ENCODE measurements at places on chromosomes 16 and 17. TPM values are rescaled to one million over a fixed set of nuclear protein-coding genes. Genes with fewer than 3 reads are reported as not detected.
A peak's percentile ranks its signal among the peaks of the same experiment; 100 is the strongest.

GRCh38 chr17:2962236-2962635, 101.2 kb downstream of the OR1D5 start:
- no peak for DNase-seq

Gene MSLN
- not detected for total RNA-seq

- peak; percentile 20 for DNase-seq
Measured at GRCh38 chr17:68085771-68086381, 50.3 kb downstream of the KPNA2 start.

GRCh38 chr17:49629447-49629846, 48.5 kb downstream of the SPOP start:
- no peak for DNase-seq

Gene RPGRIP1L
- total RNA-seq = 13.2 TPM

DNA sequence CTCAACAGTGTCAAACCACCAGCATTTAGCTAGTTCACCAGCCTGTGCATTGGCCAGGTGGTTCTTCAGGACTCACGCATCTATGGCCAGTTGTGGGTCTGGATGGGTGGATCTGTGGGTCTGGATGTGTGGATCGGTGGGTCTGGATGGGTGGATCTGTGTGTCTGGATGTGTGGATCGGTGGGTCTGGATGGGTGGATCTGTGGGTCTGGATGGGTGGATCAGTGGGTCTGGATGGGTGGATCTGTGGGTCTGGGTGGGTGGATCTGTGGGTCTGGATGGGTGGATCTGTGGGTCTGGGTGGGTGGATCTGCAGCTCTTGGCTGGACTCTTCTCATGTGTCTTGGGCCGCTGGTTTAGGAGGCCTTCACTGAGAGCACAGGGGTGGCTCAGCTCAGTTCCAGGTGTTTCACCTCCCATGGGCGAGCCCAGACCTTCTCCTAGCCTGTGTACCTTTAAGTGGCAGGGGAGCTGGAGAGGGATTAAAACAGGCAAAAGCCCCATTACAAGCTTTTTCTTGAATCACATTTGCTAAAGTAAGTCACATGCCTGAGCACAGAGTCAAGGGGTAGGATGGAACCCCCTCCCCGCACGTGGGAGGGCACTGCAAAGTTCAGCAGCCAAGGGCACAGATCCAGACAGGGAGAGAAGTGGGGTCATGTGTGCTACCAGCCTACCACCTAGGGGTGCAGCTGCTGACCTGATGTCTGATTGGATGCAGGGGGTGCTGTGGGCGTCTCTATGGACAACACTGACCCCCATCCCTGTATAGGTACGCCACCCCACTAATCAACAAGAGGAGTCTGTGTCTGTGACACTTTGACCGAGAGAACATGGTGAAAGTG, 3.4 kb upstream of the NUBP1 start:
- DNase-seq = no peak

Gene C1QTNF8
- total RNA-seq = not detected

DNA sequence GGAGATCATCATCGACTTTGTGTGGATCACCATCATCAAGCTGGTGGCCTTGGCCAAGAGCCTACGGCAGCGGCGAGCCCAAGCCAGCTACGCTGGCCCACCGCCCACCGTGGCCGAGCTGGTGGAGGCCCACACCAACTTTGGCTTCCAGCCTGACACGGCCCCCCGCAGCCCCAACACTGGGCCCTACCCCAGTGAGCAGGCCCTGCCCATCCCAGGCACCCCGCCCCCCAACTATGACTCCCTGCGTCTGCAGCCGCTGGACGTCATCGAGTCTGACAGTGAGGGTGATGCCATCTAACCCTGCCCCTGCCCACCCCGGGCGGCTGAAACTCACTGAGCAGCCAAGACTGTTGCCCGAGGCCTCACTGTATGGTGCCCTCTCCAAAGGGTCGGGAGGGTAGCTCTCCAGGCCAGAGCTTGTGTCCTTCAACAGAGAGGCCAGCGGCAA, 72.5 kb downstream of the COG7 start:
- no peak for DNase-seq

GRCh38 chr16:8686031-8686621, 11.7 kb downstream of the ABAT start:
- no peak for DNase-seq

Gene CD300C
- total RNA-seq = not detected

- DNase-seq = no peak
Measured at GRCh38 chr16:49704586-49705155, 151.2 kb downstream of the ZNF423 start.

Gene RAB40B
- 5.5 TPM for total RNA-seq

DNA sequence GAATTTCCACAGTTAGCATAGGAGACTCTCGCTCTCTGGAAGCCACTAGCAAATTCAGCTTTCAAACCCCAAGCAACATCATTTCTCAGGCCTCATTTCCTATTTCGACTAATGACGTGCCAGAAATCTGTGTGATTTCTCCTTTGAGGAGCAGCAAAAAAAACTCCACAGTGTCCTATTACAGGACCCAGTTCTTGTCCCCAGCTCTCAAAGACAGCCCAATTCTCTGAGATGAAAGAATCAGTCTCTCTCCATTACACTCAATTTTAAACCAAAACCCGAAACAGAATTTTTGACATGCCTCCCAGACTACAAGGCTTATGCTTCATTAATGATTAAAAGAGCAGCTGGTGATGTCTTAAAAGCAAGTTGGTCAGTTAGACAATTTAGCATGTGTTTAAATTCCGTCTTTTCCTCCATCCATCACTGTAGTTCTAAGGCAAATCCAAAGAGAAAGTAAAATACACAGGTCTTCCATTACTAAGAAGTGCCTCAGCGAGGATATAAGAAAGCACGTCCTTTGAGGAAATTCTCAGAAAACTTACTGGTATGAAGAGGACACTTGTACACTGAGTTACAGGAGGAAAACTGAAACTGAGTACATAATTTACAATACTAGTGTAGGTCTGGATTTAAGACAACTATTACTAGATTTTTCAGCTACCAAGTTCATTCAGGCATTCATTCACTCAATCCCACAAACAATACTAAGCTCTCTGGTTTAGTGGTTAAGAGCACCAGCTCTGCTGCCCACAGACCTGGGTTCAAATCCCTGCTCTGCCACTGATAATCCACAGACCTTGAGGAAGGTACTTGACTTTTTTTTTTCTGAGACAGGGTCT, 12.5 kb downstream of the TOM1L2 start:
- peak; percentile 55 for DNase-seq

GRCh38 chr16:56861092-56861610, 3.9 kb upstream of the SLC12A3 start:
- peak; percentile 42 for DNase-seq

DNA sequence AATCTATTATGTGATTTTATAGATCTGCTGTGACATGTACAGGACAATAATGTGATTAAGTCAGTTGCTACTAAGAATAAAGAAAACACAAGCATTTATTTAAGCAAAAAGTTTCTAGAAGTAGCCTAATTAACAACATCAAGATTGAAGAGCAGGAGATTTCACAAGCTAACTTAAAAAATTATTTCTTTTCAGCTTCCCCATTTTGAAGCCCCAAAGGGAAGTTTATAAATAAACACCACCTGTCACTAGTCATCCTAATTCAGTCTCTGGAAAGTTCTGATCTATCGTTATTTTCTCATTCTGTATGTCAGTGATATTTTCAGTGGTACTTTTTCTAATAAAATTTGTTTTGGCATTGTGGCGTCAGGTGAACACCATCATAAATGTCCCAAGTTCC, 8.3 kb downstream of the CAPNS2 start:
- no peak for DNase-seq

DNA sequence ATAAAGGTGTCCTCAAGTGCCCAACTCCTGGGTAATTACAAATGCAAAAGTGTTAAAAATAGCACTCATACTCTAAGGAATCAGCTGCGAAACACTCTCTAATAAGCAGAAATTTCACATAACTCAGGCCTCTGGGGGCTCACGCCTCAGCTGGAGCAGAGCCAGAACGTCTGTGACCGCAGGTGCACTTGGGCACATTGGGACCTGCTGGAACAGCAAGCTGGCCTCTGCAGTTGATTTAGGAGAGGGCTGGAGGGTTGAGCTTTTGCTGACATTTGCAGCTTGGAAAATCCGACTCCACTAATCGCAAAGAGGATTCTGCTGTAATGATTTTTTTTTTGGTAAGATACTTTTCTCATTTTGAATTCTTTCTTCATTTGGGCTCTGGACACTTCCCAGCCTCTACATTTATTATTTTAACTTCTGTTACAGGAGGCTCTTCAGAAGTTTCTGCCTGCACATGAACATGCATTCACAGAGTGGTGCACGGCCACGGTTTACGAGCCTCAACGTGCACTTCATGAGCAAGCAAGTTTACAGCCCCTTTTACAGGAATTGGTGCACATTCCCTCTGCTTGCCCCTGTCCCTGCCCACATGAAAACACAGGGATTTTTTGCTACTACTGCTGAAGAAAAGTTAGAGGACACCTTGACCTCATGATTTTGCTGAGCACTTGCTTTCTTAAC, 4.1 kb upstream of the SNTB2 start:
- no peak for DNase-seq

DNA sequence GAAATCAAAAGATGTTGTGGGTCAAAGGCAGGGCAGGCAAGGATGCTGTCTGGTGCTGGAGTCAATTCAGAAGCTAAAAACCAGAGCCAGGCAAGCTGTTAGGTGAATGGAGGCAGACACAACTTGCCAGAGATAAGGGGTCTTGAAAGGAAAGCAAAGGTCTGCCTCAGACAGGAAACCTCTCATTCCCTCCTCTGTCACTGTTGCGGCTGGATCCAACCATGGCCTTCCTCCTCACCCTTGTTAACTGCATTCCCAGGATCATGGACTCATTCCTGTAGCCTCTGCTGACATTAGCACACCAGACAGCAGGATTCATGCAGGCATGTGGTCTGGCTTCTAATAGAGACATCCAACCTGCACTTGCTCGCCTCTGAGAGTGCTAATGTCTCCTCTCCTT, 186.7 kb upstream of the HS3ST3A1 start:
- DNase-seq = no peak

DNA sequence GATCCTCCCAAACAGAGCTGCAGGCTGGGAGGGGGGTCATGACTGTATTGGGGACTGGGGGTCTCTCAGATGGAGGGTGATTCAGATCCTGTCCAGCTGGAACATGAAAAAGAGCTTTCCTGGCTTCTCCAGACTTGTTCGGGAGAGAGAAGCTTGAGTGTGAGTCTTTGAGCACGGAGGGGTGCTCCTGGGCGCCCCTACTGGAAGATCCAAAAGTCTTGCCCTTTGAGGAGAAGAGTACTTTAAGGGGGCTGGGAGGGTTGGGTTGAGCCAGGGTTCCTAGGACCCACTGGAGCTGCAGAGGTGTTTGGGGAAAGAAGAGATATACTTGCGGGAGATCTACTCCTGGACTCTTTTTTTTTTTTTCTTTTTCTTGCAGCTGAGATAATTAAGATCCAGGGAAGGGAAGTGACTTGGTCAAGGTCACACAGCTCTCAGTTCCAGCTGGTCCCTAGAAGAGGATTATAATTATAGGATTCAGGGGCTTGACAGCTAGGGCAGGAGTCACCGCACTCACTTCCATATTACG, 8.4 kb downstream of the RARA start:
- DNase-seq = peak; percentile 76

- DNase-seq = no peak
Measured at GRCh38 chr17:62888765-62889164, 77.3 kb upstream of the TANC2 start.

Gene SCNN1G
- total RNA-seq = not detected

DNA sequence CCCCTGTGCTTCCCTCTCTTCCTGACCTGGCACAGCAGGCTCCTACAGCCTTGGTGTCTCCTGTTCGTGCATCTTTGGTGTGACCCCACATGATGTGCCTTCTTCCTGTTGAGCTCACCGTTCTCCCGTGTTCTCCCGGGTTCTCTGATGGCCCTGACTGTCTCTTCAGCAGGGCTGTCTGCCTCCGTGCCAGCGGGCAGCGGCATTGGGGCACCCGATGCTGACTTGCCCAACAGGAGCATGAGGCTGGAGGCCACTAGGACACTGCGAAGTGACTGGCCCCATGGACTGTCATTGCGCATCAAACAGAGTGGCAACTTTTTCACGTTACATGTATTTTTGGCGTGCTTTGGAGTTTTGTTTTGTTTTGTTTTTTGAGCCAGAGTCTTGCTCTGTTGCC, 22.4 kb downstream of the CRAMP1 start:
- no peak for DNase-seq

DNA sequence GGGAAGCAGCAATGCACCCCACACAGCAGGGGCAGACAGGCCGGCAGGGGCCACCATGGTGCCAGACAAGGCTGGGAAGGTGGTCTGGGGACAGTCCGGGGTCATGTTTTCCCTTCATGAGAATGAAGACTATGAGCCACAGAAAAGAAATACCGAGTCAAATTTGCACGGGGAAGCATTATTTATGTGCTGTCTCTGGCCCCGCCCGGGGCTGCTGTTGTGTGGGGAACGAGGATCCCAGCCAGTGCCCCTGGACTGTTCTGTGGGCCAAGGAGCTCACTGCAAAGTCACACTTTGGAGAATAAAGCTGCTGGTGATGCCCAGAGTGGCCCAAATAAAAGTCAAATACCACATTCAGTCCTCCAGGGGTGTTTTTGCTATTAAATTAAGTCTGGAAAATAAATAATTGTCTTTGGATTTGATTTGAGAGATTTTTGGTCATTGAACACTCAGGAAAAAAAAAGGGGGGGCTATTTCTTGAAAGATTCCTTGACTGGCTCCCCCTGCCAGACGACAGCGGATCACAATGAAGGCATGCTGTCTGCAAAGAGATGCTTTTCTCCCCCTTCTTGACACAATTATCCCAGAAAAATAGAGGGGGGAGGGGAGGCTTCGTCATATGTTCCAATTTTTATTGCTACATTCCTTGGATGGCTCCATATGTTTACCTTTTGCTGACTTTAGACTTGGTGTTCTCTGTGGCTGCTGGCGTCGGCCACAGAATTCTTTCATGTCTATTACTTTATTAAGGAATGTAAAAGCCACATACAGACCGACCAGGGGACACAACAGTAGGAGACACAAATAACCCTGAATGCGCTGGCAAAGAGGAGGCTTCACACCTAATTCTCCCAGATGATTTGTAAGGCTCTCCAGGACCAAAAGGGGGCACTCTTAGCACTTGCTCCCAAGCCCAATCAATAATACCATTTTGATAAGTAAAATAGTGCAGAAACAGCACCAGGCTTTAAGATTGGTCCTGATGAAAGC, 27.1 kb upstream of the ANKFN1 start:
- DNase-seq = peak; percentile 56

Gene ZP2
- total RNA-seq = not detected

- no peak for DNase-seq
Measured at GRCh38 chr16:73483076-73483791, 435.3 kb upstream of the ZFHX3 start.

DNA sequence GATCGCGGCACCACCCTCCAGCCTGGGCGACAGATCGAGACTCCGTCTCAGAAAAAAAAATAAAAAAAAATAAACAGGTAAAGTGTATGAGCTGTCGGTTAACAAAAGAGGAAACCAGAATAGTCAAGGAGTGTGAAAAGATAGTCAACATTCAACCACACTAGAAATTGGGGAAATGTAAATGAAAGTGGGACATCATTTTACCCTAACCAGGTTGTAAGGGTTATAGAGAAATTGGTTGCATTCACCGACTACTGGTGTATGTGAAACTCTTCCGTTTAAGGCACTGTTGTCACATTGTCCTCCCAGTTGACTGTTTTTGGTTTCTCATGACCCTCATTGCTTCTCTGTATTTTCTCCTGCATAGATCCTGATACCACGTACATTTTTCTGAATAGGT, 62.8 kb downstream of the RABEP1 start:
- DNase-seq = no peak

- peak; percentile 73 for DNase-seq
Measured at GRCh38 chr16:77430787-77431585, 3.8 kb downstream of the ADAMTS18 start.

Gene SLC5A11
- not detected for total RNA-seq

- no peak for DNase-seq
Measured at GRCh38 chr16:64621616-64622015, 500.2 kb downstream of the CDH11 start.
